ENCODE measurements at places on chromosomes 1 and 21. TPM values are rescaled to one million over a fixed set of nuclear protein-coding genes. Genes with fewer than 3 reads are reported as not detected.

The PTCH2 gene
- total RNA-seq, result 1.3 TPM

The OR2M3 gene
- under 0.01 TPM for total RNA-seq

The C2CD2 gene
- total RNA-seq, result 37.0 TPM

The HNRNPU gene
- total RNA-seq, result 416 TPM

DNA sequence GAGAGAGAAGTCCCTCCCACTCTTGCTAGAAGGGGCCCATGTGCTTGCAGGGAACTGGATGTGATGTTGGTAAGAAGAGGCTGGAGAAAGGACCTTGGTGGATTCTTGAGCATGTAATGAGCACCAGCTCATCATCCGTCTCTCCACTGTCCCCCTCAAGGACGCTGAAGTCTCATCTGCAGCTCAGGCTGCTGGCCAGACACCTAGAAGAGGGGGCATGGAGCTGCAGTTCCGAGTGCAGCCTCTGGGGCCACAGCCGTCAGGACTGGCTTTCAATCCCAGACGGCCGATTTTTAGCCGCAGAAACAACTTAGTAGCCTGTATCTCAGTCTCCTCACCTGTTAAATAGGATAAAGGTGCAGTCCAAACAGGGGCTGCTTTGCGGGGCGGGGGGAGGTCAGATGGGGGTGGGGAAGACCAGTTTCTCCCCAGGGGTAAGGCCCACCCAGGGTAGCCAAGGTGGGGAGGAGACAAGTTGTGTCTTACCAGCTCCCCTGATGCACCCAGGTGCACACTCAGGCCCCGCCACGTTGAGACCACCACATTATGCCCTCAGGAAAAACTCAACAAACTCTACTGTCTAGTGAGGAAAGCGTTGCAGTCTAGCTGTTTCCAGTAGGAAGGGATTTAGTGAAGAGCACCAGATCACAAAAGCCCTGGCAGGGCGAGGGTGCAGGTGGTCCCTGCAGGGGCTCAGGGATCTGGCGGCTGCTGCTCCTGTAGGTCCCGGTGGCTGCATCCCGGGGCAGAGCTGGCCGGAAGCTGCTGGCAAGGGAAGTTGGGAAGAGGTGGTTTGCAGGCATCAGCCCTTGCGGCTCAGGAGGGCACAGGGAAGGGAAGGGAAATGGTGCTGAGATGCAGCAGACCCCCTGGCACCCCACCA, 29.5 kb downstream of the LDLRAP1 start:
- H3K36me3 ChIP-seq, result no peaks in the 10 kb centered on the region
- H3K27ac ChIP-seq, result peak overlapping the region; percentile 12
- no peaks in the 10 kb centered on the region for H3K27me3 ChIP-seq
- DNase-seq, result peak; percentile 68

DNA sequence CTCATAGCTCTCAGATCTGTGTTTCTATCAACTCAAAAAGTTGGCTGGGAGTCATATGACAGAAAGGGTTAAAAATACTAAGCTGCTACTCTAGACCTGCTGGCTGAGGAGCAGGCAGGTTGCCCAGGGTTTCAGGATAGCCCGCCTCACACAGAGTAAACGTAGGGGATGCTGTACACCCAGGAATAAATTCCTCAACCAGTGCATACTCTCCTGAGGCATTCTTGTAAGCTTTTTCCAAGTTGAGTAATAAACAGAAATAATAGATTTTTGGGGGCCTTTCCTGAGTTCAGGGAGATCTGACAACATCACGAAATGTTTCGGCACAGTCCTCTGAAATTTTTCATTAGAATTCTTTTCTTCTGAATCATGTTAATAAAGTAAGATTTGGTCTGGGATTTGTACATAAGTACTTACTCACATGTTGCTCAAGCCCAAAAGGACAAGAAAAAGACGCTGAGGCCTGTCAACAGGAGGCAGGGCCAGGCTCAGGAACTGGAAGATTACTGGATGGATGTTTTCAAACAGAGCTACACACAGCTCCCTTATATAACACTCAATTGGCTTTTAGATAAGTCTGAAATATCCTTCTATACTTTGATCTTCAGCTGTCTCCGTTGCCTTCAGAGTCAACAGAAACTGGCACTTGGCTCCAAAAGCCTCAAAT, 41.0 kb downstream of the TGFBR3 start:
- no peaks in the 10 kb centered on the region for H3K27me3 ChIP-seq
- H3K4me3 ChIP-seq, result no peak overlapping the region
- peak overlapping the region; percentile 86 for H3K27ac ChIP-seq

DNA sequence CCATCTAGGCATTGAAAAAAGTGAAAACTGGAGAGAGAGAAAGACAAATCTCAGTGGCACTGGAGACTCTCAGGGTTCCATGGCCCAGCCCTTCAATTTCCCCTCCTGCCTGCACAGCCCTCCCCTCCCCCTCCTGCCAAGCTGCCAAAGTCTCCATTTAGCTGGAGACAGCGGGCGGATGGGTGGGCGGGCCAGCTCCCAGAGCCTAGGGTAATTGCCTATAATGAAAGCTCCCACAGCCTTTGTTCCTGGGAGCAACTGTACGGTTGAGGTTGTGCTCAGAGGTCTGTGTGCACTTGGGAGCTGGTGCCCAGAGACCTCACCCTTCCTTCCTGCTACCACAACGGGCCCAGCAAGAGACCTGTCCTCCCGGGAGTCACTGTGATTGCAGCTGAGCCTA, 89.6 kb downstream of the NAV1 start:
- H3K27me3 ChIP-seq, result no peaks in the 10 kb centered on the region
- peaks cover 3% of the 10 kb centered on the region for H3K4me1 ChIP-seq
- DNase-seq, result no peak
- no peak overlapping the region for H3K27ac ChIP-seq
- H3K4me3 ChIP-seq, result no peak overlapping the region
- H3K36me3 ChIP-seq, result no peaks in the 10 kb centered on the region
